ENCODE measurements at places on chromosomes 2 and 18.

- no peak for DNase-seq
These were observed 82.6 kb downstream of the TPO start for GRCh38 chr2:1495676-1496358.

- no peak for DNase-seq
These were observed 30.0 kb downstream of the GPR45 start for GRCh38 chr2:105271393-105272045.

GRCh38 chr18:55380589-55380988 lies 207.4 kb downstream of the TCF4 start:
- DNase-seq = no peak

GRCh38 chr2:133842446-133842845 lies 274.2 kb upstream of the NCKAP5 start:
- no peak for DNase-seq

DNA sequence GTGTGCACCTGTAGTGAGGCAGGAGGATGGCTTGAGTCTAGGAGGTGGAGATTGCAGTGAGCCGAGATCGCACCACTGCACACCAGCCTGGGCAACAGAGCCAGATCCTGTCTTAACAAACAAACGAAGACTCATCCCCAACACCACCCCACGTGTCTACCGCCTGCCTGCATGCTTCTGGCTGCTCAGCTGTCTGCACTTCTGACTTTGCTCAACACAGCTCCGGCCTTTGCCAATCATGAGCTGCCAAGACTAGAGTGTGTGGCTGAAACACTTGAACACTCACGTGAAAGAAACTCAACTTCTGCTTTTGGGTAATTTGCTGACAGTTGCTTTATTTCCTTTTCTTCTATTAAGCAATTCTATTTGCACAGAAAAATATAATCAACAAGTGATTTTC lies 32.1 kb upstream of the SP3 start:
- no peak for DNase-seq

GRCh38 chr2:48277153-48277552 lies 252.8 kb upstream of the STON1 start:
- no peak for DNase-seq

DNA sequence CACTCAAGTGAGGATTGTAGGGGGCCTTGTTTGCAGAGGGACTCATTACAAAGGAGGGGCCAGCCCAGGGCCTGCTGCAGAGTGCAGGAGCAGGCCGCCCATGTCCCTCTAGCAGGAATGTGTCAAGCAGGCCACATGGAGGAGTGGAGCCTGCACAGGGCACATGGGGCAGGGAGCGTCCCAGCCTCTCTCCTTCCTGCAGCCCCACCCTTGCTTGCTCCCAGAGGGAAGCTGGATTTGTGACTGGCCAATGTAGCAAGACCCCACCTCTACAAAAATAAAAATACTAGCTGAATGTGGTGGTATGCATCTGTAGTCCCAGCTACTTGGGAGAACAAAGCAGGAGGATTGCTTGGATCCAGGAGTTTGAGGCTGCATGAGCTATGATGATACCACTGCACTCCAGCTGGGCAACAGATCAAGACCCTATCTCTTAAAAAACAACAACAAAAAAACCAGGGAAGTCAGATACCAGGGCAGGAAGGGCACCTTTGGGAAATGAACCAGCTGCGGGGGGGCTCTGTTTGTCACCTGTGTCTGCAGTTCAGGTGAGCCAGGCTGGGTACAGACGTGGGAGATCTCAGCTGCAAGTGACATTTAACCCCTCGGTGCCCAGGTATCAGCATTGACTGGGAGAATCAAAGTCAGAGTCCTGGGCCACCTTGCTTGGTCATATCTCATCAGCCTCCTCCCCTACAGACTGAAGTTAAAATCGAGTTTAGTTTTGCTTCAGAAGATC lies 27.7 kb downstream of the IMPA2 start:
- no peak for DNase-seq

- DNase-seq = no peak
These were observed 9.3 kb downstream of the NCK2 start for GRCh38 chr2:105754011-105754410.

DNA sequence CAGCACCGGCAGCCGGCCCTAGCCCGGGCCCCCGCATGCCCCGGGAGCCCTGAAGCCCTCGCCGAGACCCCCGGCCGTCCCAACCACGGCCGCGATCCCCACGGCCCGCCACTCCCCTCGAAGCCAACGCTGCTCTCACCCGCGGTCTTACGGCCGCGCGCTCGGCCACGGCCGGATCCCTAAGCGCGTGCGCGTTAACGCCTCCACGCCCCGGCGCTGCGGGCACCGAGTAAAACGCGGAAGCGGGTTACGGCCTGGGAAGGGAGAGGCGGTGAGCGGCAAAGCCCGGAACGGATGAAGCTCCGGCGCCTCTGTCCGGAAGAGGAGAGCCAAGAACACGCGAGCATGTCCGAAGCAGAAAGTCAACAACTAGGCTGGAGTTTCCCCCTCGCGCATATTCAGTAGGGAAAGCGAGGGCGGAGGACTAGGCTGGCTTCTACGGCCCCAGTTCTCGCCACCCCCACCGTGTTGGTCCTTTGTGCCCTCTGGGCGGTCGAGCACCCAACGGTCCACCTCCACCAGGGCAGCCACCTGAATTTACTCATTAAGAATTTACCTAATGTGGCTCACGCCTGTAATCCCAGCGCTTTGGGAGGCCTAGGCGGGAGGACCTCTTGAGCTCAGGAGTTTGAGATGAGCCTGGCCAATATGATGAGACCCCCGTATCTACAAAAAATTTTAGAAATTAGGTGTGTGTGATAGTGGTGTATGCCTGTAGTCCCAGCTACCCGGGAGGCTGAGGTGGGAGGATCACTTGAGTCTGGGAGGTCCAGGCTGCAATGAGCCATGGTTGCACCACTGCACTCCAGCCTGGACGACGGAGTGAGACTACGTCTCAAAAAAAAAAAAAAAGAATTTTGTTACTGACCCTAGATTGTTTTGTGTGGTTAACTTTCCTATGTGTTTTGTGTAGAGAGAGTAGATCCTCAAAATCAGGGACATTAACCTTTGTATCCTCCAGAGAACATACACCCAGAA lies at the start of gene KANSL3:
KANSL3 (minus strand) TSS at position 169 of the 978 bp plus-strand sequence. CDS start 1,177 bp downstream, outside the sequence.
- peak; percentile 96 for DNase-seq

DNA sequence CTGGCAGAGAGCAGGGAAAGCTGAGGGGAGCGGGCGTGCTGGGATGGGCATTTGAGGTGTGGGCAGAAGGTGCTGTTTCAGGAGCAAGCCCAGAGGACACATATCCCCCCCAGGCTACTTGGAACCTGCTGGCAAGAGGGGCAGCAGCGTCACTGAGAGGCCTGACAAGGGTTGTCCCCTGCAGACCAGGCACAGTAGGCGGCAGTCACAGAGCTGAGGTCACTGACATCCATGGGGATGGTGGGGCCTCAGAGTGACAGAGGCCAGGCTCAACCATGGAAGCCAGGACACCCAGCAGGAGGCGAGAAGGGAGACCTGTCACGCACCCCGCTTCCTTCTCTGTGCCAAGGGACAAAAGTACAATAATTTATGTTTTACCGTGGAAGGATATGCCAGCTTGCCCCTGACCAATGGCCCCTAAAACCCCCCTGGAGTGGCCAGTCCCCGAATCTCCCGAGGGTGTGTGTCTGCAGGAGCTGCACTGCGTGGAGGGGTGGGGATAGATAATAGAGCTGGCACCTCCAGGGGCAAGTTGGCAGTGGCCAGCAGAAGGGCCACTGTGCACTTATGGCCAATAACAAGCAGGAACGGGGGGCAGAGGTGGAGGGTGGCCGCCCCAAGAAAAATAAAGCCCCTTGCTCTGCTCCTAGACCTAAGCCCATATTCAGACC lies 86.3 kb upstream of the SLC66A3 start:
- DNase-seq = no peak

GRCh38 chr18:79438089-79438897 lies 42.6 kb downstream of the NFATC1 start:
- no peak for DNase-seq

DNA sequence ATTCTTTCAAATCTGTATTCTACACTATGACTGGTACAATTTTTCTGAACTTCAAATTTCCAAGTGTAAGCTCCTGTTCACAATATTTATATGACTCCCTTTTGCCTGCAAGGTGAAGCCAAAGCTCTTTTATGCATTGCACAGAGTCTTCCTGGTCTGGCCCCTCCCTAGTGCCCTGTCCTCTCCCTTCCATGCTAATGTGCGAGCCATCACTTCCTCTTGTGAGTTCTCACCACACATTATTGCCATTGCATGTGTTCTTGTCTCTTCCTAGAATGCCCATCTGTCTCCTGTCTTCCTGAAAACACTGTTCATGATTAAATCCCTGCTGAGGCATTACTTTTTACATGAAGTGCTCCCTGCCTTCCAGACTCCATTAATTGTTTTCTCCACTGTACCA lies 169.9 kb downstream of the MC4R start:
- no peak for DNase-seq

- no peak for DNase-seq
These were observed 249.7 kb upstream of the NCKAP5 start for GRCh38 chr2:133817680-133818566.

DNA sequence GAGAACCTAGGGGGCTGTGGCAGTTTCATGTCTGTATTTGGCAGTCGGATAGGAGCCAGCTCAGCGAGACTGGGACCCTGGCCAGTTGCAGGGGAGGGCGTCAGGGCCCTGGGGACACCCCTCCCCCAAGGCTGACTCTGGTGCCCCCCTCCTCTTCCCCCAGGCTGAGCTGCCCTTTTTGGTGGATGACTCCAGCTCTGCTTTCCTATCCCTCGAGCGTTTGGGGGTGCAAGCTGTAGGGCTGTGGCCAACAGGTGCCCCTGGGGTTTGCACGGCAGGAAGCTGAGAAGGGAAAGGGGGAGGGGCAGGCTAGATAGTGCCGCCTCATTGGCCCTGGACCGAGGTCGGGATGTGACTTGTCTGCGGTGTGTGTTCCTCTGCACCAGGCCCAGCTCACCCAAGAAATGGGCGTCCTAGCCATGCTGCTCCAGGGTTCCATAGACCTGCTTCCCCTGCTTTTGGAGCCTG lies 26.4 kb downstream of the SPEG start:
- DNase-seq = no peak

GRCh38 chr18:57585421-57585820 lies 1.1 kb downstream of the FECH start:
- DNase-seq = no peak

DNA sequence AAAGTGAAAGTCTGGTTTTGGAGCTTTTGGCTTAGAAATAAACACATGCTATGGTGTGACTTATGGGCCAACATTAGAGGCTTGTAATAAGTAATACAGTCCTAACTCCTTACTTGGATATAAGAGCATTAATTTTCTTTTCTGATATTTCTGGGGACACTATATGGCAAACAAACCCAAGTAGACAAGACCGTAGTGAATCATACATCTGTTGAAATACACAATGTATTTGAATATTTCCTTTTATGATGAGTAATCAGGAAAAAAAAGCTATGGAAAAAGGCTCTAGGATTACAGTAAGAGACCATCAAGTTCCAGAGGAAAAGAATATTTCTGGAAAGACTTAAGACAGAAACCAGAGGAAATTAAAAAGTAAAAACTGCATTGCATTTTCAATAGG lies 146.0 kb upstream of the CYP26B1 start:
- DNase-seq = no peak

DNA sequence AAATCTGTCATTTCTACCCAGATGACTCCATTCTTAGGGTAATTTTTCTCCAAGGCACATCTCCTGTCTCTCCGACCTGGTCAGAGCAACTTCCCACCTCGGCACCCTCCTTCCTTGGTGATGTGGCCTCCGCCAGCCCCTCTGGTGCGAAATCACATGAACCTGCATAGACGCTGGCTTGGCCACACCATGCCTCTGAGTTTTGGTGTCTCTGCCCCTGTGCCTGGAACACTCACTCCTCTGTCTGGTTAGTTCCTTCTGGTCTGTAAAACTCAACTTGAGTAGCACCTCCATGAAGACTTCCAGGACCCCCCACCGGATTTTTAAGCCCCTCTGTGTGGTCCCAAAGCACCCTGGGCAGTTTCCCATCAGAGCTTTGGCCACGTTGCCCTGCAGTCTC lies 83.2 kb upstream of the OTOS start:
- no peak for DNase-seq

- DNase-seq = no peak
These were observed 79.8 kb downstream of the LONRF2 start for GRCh38 chr2:100242476-100242875.

GRCh38 chr2:141399270-141399669 lies 731.5 kb downstream of the LRP1B start:
- DNase-seq = no peak

GRCh38 chr2:224751996-224752698 lies 36.0 kb upstream of the CCDC195 start:
- no peak for DNase-seq

GRCh38 chr2:134395779-134396178 lies 141.9 kb downstream of the MGAT5 start:
- DNase-seq = no peak

DNA sequence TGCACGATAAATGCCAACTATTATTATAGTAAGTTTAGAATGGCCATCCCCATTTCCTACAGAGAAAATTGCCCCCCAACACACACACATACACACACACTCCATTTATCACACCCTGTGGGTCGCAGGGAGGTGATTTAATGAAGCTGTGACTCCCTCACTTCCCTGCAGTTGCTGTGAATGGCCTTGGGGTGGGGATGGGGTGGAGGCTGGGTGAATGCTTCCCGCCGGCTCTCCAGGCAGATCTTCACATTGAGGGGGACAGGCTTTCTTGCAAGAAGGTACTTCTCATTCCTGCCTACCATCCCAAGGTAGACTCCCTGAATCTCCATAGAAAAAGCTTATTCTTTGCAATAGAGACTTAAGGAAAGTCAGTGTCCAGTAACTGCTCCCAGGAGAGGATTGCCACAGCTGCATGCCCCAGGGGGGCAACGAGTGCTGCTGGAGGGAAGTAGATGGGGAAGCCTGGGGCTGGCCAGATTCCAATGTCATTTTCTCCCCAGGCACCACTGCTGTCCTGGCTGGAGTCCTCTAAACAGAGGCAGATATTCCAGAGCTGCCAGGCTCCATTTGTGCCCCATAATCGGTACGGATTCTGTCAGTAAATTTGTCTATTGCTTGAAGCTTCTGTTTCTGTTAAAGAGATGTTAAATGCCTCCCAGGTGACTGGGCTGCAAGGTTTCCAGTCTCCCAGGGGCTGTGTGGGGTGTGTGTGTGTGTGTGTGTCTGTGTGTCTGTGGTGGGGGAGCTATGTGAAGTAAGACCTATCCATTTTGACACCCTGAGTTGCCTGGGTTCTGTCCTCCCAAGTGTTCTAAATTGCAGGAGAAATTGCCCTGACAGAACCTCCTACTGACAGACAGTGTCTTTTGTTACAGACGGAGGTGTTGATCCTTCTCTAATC lies 265.5 kb downstream of the SRBD1 start:
- DNase-seq = peak; percentile 43

- DNase-seq = no peak
These were observed 180.3 kb upstream of the TACR1 start for GRCh38 chr2:75379476-75380210.

- no peak for DNase-seq
These were observed 9.6 kb downstream of the ANKRD12 start for GRCh38 chr18:9146224-9146623.

DNA sequence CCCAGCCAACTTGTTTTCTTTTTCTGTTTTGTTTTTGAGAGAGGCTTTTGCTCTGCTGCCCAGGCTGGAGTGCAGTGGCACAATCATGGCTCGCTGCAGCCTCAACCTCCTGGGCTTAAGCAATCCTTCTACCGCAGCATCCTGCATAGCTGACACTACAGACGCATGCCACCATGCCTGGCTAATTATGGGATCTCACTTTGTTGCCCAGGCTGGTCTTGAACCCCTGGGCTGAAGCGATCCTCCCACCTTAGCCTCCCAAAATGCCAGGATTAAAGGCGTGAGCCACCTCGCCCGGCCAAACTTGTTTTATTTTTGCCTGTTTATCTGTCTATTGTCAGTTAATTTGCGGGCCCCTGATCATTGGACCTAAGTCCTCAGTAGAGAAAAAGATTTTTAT lies 61.6 kb upstream of the MSH6 start:
- no peak for DNase-seq

- DNase-seq = no peak
These were observed 654.7 kb upstream of the FANCL start for GRCh38 chr2:58895857-58896256.

Data from type B pancreatic cell (in vitro differentiated cells).